Brain pericyte (primary cell): ENCODE measurements at places on chromosomes 4 and X.

- DNase-seq, result no peak
Observed at GRCh38 chrX:11040996-11041395, 70.1 kb upstream of the HCCS start.

DNA sequence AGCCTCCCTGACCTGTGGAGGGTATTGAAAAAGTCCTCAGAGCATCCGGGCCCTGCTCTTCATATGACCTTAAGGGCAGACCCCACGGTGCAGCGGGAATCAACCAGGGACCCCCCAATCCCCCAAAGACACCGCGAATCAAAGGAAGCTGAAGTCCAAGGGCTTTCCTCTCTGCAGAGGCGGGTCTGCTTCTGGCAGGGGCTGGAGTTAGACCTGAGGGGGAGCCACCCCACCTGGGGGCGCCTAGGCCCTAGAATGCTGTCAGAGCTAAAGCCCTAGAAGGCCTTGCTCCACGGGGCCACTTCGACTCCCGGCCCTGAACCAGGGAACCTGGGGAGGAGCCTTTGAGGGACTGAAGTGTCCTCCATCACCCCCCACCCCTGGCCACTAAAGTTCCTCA is 2.8 kb upstream of the HAUS7 start:
- DNase-seq, result no peak

DNA sequence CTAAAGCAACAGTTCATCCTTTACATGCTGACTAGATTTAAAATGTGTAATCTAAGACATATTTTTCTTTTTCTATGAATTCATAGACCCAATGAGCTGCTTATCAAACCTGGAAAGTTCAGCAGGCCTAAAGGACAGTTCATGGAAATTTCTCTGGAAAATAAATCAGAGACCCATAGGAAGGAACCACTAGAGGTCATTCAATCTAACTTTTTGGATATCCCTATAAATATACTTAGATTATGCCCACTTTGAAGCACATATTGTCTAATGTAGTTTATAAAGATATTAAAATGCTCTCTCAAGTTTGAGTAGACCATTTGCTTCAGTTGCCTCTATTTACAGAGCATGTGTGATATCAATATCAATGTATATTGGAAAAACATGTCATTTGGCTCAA is 473.0 kb downstream of the FAT4 start:
- DNase-seq, result no peak

GRCh38 chr4:116361790-116362189 is 723.6 kb downstream of the TRAM1L1 start:
- no peak for DNase-seq

- no peak for DNase-seq
Observed at GRCh38 chr4:87919941-87920340, 55.6 kb upstream of the SPP1 start.

DNA sequence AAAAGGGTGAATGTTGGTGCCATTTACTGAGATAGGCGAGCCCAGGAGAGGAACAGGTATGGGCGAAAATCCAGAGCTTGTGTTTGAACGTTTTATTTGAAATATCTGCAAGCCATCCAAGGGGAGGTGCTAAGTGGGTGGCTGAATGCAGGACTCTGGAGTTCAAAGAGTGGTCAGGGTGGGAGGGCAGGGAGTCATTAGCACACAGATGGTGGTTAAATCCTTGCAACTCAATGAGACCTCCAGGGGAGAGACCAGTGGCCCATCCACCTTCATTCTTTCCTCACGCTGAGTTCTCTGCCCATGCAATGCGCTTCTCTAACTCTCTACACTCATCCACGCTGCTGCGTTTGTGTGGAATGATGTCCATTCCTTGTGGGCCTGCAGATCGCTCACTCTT is 101.1 kb downstream of the VCX3B start:
- no peak for DNase-seq

DNA sequence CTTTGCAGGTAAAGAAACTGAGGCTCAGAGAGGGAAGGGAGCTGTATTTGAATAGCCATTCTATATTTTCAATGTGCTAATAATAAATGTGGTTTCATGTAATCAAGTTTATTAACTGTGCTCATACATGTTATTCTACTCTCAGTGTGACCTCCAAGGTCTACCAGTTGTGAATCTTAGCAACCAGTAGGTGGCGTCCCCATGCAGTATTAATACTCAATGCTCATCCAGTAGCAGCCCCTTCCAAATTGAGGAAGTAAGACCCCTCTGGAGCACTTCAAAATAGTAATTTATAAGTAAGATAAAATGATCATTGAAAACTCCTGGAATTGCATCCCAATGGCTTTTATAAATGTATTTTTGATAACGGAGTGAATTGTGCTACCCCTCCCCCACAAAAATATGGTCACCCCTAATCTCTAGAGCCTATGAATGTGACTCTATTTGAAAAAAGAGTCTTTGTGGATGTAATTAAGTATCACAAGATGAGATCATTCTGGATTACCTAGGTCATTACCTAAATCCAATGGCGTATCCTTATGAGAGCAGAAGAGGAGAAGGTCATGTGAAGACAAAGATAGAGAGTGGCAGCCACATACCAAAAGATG is 20.4 kb upstream of the SEPSECS start:
- no peak for DNase-seq

DNA sequence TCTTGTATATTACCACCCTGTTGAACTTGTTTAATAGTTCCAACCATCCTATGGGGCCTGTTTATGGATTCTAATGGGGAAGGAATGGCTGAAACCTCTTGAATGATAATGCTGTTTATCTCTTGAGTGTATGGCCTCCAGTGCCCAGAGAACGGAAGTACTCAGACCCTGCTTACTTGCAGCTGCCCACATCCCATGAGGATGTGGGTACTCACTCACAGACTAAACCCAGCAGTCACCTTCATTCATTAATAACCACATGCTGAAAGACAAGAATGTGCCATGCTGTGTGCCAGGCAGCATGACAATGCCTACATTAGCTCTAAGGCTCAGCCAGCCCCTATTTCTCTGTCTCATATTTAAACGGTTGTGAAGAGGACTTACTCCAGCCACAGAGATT is 5.9 kb upstream of the ARMCX5 start:
- DNase-seq, result no peak

- no peak for DNase-seq
Observed at GRCh38 chr4:57410331-57411052, 300.3 kb upstream of the IGFBP7 start.

- DNase-seq, result no peak
Observed at GRCh38 chrX:154375156-154375504, 696 bp upstream of the FLNA start.

DNA sequence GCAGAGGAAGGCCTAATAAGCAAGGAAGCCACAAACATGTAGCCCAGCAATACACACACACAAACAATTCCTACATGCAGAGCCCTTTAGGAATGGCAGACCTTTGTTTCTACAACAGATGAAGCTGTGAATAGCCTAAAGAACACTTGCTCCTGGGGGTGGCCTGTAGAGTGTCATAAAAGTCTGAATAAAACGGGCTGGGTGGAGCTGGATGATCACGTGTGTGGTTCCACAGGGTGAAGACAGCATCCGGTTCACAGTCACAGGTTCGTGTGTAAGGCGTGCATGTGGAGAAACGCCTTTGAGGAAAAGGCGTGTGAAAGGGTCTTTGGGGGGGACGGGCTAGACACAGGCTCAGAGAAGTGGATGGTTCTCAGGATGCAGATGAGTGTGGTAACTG is 156.1 kb downstream of the AFAP1 start:
- DNase-seq, result no peak

DNA sequence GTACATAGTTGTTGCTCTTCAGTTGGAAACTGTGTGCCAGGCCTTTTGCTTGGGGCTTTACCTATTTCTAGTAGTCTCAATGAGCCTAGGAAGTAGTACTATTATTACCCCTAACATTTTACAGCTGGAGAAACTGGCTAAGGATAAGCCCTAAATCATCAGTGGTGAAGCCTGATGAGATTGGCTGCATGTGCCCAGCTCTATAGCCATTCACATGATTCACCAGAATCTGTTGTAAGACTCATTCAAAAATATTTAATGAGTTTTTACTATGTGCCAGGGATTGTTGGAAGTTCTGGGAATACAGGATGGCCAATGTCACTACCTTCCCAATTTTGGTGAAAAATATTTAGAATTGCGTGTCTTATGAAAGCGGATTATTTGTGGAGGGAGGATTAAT is 2.8 kb downstream of the KIT start:
- DNase-seq, result no peak

DNA sequence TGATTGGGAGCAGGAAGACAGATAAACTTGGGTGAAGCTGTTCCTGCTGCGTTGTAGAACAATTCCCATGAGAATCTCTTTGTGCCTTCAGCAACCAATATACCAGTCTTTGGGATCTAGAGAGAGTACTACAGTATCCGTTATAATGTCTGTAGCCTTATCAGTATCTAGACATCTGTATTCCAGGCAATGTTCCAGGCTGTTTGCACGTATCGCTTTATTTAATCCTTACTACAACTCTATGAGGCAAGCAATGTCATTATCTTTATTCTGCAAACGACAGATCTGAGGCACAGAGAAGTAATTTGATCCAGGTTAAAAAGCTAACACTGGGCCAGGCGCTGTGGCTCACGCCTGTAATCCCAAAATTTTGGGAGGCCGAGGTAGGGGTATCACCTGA is 251.6 kb downstream of the ARHGAP24 start:
- no peak for DNase-seq

DNA sequence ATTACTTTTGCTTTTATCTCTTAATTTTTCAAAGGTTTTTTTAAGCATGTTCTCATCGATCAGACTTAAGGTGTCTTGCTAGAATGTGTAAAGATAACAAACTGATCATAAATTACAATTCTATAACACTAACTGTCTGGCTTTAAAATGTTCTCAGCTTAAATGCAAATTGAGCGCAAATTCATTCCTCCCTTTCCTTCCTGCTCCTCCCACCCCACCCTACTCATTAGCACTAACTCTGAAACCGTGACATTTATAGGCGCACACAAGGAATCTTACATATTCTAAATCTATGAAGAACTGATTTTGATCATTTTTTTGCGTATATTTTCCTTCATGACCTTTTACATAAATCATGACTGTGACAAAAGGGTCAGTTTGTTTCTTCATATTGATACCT is 590.0 kb upstream of the DIAPH2 start:
- no peak for DNase-seq

GRCh38 chr4:10947898-10948297 is 263.3 kb upstream of the CLNK start:
- DNase-seq, result no peak

GRCh38 chr4:10732235-10732913 is 47.8 kb upstream of the CLNK start:
- DNase-seq, result no peak

DNA sequence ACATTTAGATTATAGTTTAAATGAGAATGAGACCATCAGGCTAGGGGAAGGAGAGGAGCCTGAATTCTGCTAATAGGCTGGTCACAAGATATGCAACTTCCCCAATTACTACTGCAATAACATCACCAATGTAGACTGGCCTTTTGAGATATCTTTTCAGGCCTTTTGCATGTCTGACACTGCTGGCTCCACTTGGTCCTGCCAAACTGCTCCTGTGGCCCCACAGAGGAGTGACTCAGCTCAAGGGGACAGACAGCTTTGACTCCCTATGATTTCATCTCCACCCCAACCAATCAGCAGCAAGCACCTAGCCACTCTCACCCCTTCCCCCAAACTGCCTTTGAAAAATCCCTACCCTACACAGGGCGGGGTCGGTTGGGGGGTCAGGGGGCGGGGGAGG is 22.8 kb downstream of the GPRIN3 start:
- no peak for DNase-seq

DNA sequence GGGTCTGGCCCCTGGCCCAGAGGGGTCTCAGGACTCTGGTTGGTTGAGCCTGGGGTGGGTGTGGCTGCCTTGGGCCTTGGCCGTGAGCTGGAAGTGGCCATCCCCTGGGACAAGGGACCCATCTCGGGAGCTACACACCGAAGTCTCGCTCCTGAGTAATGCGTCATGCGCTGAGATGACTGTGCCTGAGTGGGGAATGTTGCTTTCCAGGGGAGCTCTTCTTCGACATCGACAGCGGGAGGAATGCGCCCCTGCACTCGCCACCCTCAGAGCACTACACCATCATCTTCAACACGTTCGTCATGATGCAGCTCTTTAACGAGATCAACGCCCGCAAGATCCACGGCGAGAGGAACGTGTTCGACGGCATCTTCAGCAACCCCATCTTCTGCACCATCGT is 38.5 kb downstream of the CCNQ start:
- DNase-seq, result no peak

- DNase-seq, result no peak
Observed at GRCh38 chr4:181504924-181505323, 738.3 kb upstream of the TENM3 start.

DNA sequence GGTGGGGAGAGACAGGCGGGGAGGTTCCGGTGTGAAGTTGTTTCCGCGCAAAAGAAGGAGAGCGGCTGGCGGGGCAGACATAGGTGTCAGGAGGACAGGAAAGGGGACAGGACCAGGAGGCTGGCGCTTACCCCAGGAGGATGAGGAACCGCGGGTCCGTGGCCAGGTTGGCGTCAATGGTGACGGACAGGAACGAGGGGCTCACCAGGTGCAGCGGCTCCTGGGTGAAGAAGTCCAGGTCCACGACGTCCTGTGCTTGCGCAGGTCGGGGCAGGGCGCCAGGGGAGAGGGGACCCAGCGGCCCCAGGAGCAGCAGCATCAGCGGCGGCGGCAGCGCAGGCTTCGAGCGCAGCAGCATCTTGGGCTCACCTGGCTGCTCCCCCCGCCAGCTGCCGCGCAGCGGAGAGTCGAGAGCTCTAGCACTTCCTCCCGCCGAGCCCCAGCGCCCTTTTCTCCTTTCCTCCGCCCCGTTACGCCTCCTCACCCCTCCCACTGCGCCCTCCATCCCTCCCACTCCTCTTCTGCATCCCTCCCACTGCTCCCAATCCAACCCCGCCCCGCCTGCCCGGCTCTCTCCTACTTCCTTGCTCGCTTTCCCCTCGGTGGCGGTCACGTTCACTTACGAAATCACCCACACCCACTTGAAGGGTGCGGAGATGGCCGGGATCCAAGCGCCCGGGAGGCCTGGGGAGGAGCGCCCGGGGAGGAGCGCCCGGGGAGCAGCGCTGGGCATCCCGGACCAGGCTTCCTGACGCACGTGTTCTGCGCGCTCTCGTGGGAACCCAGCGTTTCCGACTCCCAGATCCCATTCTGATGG is at the start of gene HPSE:
Gene HPSE (minus strand): TSS at position 424 of the 817 bp plus-strand sequence. CDS start 66 bp downstream, at position 358.
- DNase-seq, result no peak
